Muscle of arm (tissue), 14 donors: ENCODE measurements at places on chromosomes 2 and 18. TPM values are rescaled to one million over a fixed set of nuclear protein-coding genes. Genes with fewer than 3 reads are reported as not detected.

DNA sequence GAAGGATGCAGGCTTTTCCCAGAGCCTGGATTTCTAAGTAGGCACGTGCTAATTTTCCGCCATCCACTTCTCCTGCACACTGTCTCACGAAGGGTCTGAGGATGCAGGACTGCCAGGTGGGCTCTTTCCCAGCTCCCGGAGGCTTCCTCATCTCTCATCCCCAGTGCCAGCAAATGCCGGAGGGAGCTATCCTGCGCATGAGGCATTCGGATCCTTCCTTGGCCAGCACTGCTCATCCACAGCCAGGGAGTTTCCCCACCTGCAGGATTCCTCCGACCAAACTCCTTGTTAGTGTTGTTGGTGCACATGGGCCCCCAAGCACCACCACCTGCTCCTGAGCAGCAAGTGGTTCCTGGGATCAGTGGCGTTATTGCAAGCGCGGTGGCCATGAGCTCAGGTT is 5.0 kb downstream of the CNDP1 start:
- DNase-seq: no peak

- no peak for DNase-seq
These were observed 60.1 kb downstream of the KCNF1 start for GRCh38 chr2:10971888-10972260.

- no peak for DNase-seq
These were observed 745.9 kb upstream of the ACVR2A start for GRCh38 chr2:147098940-147099339.

DNA sequence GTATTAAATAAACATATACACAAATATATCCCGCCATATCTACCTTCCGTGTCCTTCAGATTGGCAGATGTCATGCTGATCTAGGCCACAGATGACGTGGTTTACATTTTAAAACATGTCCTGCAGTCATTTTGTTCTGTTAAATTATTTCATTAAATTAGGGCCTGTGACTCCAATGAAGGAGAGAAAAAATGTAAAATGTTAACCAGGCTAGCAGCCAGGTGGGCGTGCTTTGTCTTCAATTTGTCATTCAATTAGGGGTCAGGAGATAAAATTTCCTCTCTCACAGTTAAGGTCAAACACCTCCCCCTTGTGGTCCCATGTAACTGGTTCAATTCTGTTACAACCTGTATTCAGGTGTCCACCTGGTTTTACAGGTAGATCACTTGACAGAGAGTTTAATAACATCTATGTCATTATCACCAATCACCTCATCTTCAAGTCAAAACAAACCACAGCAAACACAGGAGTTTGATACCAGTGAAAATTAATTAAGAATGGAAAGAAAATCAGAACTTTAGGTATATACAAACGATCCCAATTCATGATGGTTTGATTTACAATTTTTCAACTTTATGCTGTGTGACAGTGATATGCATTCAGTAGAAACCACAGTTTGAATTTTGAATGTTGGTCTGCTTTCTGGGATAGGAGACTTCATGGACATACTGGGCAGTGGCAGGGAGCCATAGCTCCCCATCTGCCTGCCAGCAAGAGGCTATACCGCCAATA is 339.4 kb downstream of the CMPK2 start:
- DNase-seq: no peak

- DNase-seq: no peak
These were observed 60.2 kb upstream of the ALPP start for GRCh38 chr2:232318169-232318855.

GAREM2 gene
- polyA plus RNA-seq: 2.7 TPM
